Sigmoid colon (tissue), 7 donors: ENCODE measurements at places on chromosomes 13 and 19. TPM values are rescaled to one million over a fixed set of nuclear protein-coding genes. Genes with fewer than 3 reads are reported as not detected.

RELB gene
- 4.3 TPM for total RNA-seq

BIVM gene
- 14.8 TPM for total RNA-seq

HIPK4 gene
- total RNA-seq = not detected

KANK3 gene
- 8.7 TPM for total RNA-seq

IL12RB1 gene
- total RNA-seq = 0.99 TPM

ILF3 gene
- total RNA-seq = 104 TPM

LYL1 gene
- 13.8 TPM for total RNA-seq

PSG2 gene
- total RNA-seq = not detected

PCDH17 gene
- total RNA-seq = 2.8 TPM

KIR3DL1 gene
- total RNA-seq = not detected

PGLYRP2 gene
- total RNA-seq = not detected

SHFL gene
- 26.2 TPM for total RNA-seq

ATXN8OS gene
- total RNA-seq = not detected

NXNL1 gene
- total RNA-seq = not detected

VSIG10L gene
- total RNA-seq = 2.1 TPM

PLPP2 gene
- 3.0 TPM for total RNA-seq

DOCK6 gene
- 20.2 TPM for total RNA-seq

PRR12 gene
- 5.7 TPM for total RNA-seq

GAPDHS gene
- total RNA-seq = not detected

ATP1A3 gene
- total RNA-seq = 2.8 TPM

OR10H1 gene
- not detected for total RNA-seq

ZNF708 gene
- 11.9 TPM for total RNA-seq

GGN gene
- total RNA-seq = not detected

SAMD4B gene
- total RNA-seq = 83.6 TPM

RPS19 gene
- total RNA-seq = 738 TPM

ASF1B gene
- not detected for total RNA-seq

GARIN5A gene
- total RNA-seq = 1.2 TPM

RAP2A gene
- 17.9 TPM for total RNA-seq
